ENCODE measurements at places on chromosomes 5 and 9.
A peak's percentile ranks its signal among the peaks of the same experiment; 100 is the strongest.

GRCh38 chr9:131348631-131349521 is 45.0 kb upstream of the PRRC2B start:
- DNase-seq: no peak

DNA sequence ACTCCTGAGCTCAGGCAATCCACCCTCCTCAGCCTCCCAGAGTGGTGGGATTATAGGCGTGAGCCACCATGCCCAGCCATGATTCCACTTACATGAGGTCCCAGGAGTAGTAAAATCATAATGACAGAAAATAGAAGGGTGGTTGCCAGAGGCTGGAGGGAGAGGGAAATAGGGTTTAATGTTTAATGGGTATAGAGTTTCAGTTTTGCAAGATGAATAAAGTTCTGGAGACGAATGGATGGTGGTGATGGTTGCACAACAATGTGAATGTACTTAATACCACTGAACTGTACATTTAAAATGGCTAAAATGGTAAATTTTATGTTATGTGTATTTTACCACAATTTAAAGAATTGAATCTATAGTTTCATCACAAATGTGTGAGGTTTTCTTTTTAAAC is 146.5 kb upstream of the ABCA1 start:
- DNase-seq: no peak

GRCh38 chr5:59267033-59267432 is 626.5 kb downstream of the PDE4D start:
- no peak for DNase-seq

DNA sequence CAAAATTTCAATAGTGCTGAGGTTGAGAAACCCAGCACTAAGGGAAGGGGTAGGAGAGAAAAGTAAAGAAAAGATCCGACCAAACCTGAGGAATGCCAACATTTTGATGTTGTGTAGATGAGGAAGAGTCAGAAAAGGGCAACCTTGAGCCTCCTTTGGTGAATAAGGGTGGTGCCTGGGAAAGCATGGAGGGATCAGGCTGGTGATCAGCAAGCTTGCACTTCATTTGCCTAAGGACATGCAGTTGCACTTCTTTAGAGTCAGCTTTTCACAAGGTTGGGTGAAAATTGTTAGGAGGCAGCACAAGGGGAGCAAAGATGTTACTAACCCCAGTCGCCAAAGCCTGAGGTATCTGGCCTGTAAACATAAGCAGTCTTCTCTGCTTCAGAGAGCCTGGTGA is 20.4 kb downstream of the ATP6V0E1 start:
- no peak for DNase-seq

GRCh38 chr5:173496129-173496882 is 120.1 kb downstream of the BOD1 start:
- no peak for DNase-seq

DNA sequence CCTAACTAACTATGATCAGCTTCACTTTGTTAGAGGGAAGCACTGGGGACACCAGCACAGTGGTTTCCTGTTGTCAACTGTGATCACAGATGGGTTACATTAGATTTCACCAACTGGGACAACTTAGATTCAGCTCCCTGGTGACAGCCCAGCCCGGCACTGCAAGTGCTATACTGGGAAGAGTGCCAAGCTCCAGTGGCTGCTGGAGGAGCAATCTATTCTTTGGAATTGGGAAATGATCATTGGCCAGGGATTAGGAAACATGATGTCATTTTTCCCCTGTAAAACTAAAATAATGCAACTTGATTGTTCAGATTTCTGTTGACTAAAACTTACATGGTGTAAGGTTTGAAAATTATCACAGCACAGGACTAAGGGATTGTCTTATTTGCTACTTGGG is 33.2 kb downstream of the PTGR1 start:
- DNase-seq: no peak

DNA sequence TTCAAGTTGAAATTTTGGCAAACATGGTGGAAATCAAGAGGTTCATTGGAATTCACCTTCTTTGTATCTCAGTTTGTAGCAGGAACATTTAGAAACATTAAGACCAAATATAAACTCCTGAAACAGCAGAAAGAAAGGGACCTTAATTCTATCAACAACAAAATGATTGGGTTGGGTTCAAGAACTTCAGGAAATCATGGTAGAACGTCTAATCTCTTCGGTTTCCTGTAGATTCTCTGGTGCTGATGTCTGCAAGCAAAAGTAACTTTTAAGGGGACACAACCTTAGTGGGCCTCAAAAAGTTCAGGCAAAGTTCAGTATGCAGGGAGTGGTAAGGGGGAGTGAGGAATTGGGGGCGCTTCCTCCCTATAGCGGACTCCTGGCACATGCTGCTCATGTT is 3.4 kb downstream of the IL33 start:
- no peak for DNase-seq

DNA sequence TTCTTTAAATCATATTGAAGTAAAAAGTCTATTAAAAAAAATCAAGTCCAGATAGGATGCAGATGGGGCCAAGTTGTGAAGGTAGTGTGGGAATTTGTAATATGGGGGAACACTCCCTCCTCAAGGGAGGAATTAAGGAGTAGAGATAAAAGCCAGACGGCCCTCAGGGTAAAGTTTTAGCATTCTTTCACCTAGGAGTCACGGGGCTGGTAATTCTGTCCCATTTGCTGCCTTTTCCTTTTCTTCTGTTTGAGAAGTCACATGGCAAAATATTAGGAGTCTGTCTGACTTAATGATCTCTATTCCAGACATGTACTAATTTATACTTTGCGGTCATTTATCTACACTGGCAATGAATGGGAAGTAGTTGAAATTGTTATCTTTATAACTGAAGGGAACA is 61.9 kb downstream of the SNX24 start:
- DNase-seq: no peak

DNA sequence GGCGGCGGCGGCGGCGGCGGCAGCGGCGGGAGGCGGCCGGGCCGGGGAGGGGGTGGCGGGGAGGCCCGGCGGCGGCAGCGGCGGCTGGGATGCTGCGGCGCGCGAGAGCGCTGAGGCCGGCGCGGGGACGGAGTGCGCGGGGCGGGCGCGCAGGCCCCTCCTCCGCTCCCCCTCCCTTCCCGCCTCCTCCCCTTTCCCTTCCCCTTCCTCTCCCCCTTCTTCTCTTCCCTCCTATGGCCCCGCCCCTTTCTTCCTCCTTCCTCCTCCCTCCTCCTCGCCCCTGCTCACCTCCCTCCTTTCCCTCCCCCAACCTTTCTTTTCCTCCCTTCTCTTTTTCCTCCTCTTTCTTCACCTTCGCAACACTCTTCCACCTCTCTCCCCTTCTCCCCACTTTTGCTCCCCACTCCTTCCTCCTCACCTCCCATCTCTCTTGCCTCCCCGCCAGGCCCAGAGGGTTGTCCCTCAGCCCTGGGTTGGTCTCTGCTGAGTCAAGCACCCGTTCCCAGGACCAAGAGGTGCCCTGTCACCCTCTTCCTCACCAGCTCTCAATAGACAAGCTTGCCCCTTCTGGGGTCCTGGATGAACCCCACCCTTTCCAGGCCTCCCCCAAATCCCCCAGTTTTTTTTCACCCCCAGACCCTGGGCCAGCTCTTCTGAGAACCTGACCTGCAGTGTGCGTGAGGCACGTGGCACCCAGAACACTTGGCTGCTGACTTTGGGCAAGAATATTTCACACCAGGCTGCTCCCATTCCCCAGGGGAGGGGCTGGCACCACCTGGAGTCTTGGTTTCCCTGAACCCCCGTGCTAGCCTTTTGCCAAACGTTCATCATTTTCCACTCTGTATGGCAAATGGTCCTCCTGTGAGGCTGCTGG is at the start of gene SEMA4D:
Gene SEMA4D, minus strand, starts transcription at position 136 of the 874 bp plus-strand sequence. CDS start 92,657 bp downstream, outside the sequence.
- DNase-seq: peak; percentile 33

All from inflammatory macrophage (primary cell).